CD4-positive, alpha-beta T cell treated with Interleukin-21 for 1 hour (primary cell): ENCODE measurements at places on chromosomes 4 and X.

DNA sequence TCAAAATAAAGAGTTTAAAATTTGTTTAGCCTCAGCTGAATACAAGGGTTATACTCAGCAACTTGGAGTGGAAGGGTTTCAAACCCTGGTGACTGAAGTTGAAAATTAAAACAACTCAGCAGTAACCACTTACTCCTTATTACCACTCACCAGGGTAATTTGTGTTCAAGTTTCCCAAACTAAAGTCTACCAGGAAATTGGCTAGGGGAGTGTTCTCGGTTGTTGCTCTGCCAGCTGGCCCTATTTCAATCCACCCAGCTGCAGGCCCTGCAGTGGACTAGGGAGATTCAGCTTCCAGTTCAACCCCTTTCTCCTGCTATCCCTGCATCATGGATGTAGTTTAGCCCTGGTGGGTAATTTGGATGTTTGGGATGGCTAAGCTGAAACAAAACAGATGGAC is 37.8 kb upstream of the EXOC1L start:
- no peak for DNase-seq

- no peak for DNase-seq
Observed at GRCh38 chr4:181525634-181526033, 717.6 kb upstream of the TENM3 start.

- DNase-seq = no peak
Observed at GRCh38 chr4:177177541-177178081, 132.1 kb upstream of the NEIL3 start.

GRCh38 chrX:152652467-152652866 is 14.8 kb downstream of the GABRQ start:
- DNase-seq = no peak

DNA sequence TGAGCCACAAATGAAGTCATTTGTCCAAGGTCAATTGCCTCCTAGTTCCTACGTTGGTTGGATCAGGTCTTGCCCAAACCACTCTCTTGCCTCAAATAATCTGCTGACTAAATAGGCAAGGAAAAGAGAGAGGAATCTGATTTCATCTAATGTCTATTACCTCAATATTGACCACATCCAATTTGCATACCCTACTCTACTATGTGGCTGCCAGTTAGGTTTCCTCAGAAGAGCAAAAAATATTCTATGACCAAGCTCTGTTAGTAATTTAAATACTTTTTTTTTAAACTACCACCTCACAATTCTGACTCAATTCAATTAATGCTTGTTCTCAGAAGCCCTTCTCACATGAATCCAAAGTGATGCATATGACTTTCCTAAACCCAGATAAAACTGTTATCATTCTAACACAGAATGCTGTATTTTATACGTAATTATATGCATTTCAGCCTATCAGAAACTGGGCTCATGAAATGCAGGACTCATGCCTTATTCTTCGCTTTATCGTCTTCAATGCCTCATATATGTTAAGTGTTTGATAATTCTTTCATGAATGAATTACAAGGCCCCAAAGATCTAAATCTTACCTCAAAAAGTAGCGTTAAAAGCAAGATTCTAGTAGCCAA is 98.6 kb downstream of the HUWE1 start:
- DNase-seq = no peak

DNA sequence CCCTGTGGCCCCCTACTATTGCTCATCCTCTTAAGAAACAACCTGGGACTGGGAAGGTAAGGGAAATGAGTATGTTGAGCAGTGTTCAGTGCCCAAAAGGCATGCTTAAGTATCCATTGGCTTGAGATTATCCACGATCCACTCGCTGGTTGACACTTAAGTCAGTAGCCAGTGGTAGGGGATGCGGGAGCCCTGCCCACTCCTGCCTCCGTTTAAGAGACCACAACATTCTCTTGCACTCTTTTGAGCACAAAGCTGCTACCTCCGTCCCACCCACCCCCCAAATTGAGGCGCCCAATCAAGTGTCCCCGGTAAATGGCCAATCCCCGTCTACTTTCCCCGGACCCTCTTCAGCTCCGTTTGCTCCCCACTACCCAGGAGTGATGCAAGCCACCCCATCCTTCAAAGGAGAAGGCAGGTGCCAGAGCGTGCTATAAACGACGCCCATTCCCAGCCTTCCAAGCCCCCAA is 25.0 kb downstream of the UTP14A start:
- no peak for DNase-seq

DNA sequence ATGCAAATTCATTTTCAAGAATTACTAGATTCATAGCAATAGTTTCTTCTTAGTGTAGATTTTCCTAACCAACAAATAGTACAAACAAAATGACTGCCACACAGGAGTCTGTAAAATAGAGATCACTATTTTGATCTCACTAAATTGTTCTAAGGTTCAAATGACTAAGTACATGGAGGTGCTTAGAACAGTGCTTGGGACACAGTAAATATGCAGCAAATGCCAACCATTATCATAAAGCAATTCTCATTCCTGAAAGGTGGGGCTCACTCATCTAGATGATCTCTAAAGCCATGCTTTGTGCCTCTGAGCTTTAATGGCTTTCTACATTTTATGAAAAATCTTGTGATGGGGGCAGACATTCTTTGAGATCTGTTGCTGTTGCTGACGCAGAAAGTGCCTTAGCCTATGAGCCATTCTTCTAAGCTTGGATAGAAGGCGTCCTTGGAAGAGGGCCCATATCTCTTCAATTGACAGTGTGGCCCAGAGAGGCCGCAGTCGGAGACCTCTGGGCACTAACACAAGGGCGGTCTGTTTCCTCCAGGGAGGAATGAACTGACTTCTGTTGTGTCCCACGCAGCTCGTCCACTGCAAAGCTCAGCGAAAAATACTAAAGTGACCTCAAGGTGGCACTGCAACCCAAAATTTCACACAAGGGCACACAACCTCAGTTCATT is 23.5 kb downstream of the TLR10 start:
- peak; percentile 71 for DNase-seq

DNA sequence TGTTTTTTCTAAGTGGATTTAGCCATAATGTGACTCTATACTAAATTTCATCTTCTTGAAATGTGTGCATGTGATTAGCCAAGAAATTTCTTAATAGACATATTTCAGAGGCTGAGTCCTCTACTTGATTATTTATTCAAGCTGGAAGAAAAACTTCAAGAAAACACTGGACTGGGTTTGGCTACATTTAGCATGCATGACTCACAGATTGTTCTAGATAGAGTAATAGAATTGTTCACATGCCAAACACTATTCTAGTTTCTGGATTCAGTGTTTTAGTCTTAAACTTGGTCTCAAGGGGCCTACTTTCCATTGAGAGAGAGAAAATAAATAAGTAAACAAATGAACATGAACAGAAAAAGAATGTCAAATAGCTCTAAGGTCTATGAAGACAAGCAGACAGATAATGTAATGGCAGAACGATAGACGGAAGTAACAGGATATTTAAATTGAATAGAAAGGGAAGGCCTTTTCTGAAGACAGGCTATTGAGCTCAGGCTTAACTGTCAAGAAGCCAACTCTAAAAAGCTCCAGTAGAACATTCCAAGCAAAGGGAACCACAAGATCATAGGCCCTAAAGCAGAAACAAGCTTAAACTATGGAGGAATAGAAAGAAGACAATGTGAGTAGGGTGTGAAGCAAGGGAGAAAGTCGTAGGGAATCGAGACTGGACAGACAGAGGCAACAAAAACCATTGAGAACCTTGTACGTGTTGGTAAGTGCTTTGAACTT is 104.6 kb downstream of the TMEM144 start:
- DNase-seq = no peak

DNA sequence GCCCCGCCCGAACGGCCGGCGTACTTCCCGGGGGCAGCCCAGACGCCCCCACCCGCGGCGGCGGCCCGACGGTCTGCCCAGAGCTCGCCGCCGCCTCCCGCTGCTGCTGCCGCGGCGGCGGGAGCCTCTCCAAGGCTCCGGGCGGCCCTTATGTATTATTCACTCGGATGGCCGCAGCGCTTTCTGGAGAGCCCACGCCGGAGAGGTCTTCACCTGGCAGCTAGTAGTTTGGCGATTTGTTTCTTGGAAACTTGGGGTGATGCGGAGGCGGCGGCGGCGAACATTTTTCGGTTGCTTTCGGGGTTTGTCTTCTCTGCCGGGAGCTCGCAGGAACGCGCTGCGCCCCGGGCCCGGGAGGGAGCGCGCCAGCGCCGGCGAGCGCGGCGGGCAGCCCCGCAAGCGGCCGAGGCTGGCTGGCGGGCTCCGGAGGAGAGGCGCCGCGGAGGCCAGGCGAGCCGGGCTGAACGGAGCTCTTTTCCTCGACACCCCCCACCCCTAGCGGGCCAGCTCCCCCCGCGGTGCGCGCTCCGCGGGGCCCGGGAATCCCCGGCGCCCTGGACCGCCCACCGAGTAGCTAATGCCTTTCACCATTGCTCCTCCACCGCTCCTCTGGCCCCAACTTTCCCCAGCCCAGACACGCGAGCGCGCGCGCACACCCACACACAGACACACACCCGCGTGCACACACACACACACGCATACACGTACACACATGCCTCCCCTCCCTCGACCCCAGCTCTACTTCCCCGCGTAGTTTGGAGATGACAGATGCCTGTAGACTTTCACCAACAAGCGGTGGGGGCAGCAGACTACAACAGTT is 113.5 kb downstream of the DHX15 start:
- peak; percentile 19 for DNase-seq

GRCh38 chr4:78337244-78338020 is 214.1 kb upstream of the ANXA3 start:
- DNase-seq = no peak

GRCh38 chr4:70741867-70742658 is 20.3 kb downstream of the RUFY3 start:
- no peak for DNase-seq

- no peak for DNase-seq
Observed at GRCh38 chr4:11149612-11150259, 279.0 kb downstream of the HS3ST1 start.

- DNase-seq = no peak
Observed at GRCh38 chrX:45351478-45351877, 150.8 kb upstream of the DIPK2B start.

DNA sequence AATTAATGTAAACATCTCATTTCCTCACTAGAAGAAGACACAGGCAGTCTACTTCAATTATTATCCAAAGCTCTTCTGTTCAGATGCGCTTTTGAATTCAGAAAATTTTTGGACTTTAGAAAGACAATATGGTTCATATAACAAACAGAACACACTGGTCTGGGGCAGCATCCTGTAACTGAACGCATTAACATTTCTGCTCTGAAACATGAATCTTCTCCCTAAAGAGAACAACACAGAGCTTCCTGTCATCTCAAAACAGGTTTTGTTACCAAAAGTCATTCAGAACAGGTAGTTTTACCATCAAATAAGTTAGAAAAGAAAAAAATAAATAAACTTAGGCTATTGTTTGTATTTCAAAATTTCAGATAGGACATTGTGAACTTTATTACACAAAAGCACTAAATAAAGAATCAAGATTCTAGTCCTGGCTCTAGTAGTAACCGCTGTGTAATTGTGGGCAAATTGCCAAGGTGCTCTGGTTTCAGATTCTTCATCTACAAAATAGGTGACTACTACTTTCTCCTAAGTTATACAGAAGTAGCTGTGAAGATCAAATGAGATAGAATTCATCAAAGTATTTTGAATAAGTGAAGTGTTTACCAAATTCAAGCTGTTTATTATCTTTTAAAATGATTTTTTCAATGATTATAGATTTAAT is 252.3 kb upstream of the RASGEF1B start:
- peak; percentile 23 for DNase-seq

GRCh38 chr4:64774626-64775025 is 365.4 kb upstream of the TECRL start:
- DNase-seq = no peak

- no peak for DNase-seq
Observed at GRCh38 chrX:46965125-46965758, 53.0 kb downstream of the JADE3 start.

- no peak for DNase-seq
Observed at GRCh38 chr4:66855956-66856355, 689.3 kb downstream of the CENPC start.

- DNase-seq = no peak
Observed at GRCh38 chrX:150512461-150512901, 55.9 kb upstream of the MTM1 start.

GRCh38 chr4:40448875-40449274 is 113.7 kb downstream of the CHRNA9 start:
- no peak for DNase-seq

- no peak for DNase-seq
Observed at GRCh38 chrX:24877854-24878650, 137.7 kb downstream of the ARX start.

DNA sequence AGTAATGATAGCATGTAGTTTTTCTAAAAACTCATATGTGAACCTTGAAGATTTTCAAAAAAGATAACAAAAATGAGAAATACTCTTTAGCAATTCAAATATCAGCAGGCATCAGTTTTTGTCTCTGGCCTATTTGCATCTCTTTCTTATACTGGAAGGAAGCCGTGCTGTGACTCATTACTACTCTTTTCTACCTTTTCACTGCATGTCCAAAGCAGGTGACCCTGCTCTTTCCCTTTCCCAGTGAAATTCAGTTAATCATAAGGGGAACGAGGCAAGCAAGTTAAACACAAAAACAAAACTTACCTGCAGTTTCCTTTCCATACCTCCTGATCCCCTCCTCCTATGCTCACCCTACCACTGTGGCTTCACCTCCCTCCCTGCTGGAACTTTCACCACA is 9.3 kb downstream of the SPATA4 start:
- DNase-seq = no peak

GRCh38 chrX:104679175-104679574 is 113.2 kb downstream of the IL1RAPL2 start:
- no peak for DNase-seq

- DNase-seq = no peak
Observed at GRCh38 chr4:156228676-156229075, 275.0 kb upstream of the CTSO start.

GRCh38 chr4:628821-629635 is 3.7 kb downstream of the PDE6B start:
- DNase-seq = no peak

DNA sequence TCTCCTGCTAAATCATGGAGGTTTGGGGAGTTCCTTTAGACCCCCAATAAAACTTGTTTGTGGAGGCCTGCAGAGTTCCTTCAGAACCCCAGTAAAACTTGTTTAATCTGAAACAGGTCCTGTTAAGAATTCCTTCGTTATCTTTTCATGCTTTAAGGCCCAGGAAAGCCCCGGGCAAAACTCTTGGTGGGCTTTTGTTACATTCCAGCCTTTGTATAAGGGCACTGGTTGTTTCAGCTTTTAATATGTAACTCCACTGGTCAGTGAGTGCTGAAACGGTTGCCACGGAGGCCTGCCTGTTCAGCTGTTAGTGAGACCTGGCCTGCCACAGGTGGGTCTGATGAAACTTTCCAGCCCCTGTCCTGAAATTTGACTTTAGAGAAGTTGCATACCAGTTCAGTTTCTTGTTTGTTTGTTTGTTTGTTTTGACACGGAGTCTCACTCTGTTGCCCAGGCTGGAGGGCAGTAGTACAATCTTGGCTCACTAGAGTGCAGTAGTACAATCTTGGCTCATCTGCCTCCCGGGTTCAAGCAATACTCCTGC is 12.4 kb upstream of the DHRSX start:
- DNase-seq = no peak

DNA sequence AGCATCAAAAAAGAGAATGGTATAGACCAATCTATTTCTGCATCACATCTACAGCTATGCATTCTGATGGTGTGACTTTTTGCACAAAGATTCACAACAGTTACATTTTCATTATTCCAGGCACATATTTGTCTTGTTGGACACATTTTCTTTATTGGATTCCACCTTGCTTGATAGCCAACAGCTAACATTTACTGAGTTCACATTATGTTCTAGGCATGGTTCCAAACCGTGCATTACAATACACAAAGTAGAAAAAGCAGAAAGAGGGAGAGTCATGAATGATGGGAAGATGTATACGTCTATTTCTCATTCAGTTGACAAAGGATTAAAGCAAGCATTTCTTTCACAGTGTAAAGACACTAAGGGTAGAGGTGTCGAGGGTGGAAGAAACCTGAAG is 22.9 kb upstream of the CLGN start:
- DNase-seq = no peak
